ENCODE measurements at places on chromosomes 11 and 22.
A peak's percentile ranks its signal among the peaks of the same experiment; 100 is the strongest.

DNA sequence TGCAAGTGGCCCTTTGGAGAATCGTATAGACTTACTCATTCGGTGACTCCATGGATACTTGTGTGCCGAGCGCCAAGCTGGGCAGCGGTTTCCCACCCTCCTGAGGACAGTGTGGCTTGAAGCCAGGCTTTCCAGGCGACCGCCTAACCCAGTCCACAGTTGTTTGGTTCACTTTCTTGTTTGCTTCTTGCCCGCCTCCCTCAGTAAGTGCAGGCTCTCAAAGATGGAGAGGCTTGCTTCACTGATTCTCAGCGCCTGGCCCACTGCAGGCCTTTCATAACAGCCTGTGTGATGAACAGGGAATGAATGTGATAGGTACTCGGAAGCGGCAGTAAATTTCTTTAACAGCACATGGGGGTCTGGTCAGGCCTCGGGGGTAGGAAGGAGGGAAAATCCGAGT lies 11.2 kb upstream of the MDK start:
- DNase-seq, result no peak

DNA sequence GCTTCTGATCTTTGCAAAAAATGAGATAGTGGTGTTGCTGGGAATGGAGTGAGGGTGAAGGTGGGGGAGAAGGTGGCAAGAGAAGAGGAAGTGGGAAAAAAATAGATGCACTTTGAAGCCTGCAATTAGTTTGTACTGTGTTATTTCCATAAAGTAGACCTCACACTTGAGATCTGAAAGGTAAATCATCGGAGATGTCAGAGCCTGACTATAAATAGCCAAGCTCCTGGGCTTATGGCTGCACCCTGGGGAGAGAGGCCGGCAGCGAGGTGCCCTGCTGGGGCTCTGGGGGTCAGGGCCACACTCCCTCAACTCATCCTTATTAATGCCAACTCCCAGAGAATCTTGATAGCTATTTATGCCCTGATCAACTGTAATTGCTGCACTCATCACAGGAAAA lies 134.4 kb downstream of the NXPE2 start:
- DNase-seq, result no peak

DNA sequence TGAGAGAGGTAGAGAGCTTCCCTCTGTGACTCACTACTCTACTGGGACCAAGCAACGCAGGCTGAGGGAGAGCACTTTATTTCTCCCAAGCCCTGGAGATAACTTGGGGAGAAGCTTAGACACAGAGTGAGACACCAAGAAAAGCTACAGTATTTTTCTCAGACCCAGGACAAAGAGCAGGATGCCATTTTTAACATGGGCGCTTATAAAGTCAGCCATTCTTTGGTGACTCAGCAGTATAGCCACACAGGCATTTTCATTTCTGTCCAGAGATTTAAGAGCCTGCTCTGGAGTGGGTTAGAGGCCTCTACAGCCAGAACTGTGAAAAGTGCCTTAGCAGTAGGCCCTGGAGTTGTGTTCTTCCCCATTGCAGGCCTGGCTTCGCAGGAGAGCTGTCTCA lies 55.0 kb upstream of the GLYAT start:
- no peak for DNase-seq

GRCh38 chr11:133065847-133066485 lies 466.3 kb downstream of the OPCML start:
- no peak for DNase-seq

DNA sequence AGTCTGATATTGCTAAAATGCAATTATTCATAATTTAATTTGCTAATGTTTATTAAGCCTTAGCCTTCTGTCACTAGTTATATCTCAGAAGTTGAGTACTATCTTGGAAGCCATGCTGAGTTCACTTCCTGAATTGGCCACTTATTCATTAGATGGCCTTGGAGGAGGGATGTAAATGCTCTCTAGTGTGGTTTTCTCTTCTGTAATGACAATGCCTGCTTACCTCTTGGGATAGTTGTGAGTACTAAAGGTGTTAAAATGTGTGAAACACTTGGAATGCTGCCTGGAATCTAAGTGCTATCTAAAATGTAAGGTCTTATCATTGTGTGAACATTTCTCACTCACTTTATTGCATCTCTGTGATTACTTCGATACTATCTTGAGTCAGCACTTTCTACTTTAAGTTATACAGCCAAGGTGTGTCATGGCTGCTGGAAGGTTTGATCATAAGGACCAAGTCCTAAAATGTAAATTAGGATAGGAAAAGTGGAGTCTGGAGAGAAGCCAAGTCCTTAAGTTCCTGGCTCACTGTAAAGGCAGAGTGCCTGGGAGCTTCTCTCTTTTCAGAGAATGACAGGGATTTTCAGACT lies 12.4 kb downstream of the GLYATL2 start:
- DNase-seq, result no peak

DNA sequence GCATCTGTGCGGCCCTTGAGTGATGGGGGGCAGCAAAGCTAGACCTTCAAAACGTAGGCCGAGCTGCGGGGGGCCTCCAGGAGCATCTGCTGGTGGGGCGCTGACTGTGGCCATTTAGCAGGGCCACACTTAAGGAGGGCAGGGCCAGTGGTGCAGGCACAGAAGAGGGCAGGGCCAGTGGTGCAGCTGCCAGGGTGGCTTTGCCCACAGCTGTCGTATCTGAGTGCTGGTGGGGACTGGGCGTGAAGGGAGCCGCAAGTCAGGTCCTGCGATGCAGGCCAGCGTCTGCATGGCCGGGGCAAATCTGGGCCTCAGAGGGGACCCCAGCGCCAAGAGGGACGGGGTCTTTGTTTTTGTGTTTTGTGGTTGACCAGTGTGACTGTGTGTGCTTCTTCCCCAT lies 27.7 kb downstream of the RNH1 start:
- DNase-seq, result no peak

DNA sequence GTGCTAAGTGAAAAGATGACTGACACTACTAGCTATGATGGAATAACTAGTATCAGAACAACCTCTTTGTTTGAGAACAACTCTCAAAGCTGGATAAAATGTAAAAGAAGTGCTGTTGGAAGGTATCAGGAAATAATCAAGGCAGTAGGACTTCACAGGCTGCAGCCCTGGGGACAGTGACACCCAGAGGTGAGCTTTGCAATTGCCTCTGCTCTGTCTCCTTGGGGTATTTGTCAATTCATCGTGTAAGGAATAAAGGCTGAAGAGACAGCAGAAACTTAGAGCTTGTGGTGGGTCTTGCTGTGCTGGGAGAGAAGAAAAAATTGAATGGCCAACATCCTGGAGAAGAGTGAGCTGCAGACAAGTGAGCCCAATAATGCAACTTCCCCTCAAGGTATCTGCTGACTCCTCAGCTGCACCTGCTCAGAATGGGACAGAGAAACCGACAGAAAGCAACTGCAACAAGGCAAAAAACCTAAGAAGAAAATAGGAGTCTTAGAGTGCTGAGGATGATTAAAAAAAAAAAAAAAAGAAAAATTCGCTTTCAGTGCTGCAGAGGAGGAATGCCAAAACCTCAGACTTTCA lies 141.1 kb downstream of the RCN1 start:
- peak; percentile 35 for DNase-seq

DNA sequence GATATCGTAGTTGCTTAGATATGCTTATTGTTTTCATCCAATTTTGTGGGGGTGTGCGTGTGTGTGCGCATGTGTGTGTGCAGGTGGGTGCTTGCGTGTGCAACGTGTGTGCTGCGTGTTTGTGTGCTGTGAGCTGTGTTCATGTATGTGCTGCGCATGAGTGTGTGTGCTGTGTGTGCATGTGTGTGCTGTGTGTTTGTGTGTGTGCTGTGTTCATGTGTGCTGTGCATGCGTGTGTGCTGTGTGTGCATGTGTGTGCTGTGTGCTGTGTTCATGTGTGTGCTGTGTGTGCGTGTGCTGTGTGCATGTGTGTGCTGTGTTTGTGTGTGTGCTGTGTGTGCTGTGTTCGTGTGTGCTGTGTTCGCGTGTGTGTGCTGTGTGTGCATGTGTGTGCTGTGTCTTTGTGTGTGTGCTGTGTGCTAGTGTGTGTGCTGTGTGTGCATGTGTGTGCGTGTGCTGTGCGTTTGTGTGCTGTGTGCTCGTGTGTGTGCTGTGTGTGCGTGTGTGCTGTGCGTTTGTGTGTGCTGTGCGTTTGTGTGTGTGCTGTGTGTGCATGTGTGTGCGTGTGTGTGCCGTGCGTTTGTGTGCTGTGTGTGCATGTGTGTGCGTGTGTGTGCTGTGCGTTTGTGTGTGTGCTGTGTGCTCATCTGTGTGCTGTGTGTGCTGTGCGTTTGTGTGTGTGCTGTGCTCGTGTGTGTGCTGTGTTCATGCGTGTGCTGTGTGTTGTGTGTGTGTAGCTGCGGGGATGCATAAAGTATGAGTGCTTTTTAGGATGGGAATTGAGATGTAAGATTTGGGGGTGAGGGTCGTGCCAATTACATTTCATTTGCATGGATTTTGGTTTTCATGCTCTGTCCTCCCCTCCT lies 7.6 kb downstream of the IGF2 start:
- DNase-seq, result no peak

GRCh38 chr11:32225571-32226285 lies 134.9 kb downstream of the RCN1 start:
- no peak for DNase-seq

DNA sequence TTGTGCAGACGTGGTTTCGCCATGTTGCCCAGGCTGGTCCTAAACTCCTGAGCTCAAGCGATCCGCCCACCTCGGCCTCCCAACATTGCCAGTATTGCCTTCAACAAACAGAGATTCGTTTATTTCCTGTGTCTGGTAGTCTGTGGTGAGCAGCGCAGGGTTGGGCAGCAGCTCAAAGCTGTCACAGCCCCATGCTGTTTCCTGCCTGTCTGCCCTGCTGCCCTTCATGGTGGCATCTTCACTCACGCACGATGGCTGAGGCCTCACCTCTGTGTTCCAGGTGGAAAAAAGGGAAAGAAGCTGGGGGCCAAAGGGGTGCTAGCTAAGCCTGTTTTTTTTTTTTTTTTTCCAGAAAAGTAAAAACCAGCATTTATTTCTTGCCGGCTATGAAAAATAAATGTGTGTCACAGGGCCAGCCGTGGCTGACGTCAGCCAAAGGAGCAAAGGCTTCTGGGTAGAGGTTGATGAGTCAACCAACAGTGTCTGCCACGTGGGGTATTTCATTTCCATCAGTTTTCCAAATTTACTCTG lies 28.8 kb downstream of the TBC1D22A start:
- peak; percentile 58 for DNase-seq

GRCh38 chr22:45235101-45235777 lies 5.5 kb downstream of the KIAA0930 start:
- DNase-seq, result peak; percentile 45

- no peak for DNase-seq
Observed at GRCh38 chr22:30143265-30143664, 63.0 kb downstream of the HORMAD2 start.

- DNase-seq, result no peak
Observed at GRCh38 chr22:23306438-23306921, 126.2 kb downstream of the BCR start.

- DNase-seq, result no peak
Observed at GRCh38 chr11:66593650-66594049, 665 bp downstream of the CCS start.

DNA sequence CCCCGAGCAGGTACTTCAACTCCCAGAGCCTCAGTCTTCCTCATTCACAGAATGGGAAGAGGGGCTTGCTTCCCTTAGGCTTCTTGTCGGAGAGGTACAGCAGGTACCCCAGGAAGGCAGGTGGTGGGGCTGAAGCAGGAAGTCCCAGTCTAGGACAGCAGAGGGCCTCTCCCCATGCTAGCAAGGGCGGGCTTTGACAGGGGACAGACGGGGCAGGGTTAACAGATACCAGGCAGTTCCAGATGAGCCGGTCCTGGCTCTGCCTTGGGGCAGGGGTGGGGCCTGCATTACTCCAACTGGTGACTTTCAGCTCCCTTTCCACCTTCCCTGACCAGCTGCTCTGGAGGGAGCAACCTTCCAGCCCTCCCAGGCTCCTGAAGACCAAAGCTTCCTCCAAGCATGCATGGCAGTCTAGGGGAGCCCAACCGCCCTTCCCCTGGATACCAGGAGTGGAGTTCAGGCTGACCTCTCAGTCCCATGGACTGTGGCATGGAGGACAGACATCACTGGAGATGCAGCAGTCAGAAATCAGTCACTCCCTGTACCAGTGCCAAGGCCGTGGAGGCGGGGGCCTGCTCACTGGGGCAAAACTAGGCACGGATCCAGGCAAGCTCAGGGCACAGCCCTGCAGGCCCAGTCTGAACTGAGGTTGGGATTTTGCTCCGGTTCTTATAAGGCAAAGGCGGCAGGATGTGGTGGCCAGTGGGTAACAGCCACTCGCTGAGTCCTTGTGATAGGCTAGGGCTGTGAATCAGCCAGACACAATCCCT lies 60.5 kb downstream of the NAT10 start:
- no peak for DNase-seq

- DNase-seq, result no peak
Observed at GRCh38 chr11:12187399-12187798, 77.0 kb downstream of the MICAL2 start.

GRCh38 chr11:94309757-94310156 lies 5.4 kb downstream of the IZUMO1R start:
- no peak for DNase-seq

DNA sequence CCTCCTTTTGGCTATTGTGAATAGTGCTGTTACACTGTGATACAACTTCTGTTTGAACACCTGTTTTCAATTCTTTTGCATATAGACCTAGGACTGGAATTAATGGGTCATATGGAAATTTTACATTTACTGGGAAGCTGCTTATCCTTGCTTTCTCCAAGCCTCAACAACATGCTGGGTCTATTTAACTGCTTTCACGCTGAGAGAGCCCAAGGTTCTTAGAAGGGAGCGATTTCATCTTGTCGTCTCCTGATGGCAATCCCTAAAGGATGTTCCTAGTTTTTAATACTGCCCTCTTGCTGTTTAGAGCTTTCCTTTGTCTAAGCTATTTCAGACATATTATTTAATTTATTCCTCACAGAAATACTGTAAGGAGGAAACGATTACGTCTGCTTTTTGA lies 15.5 kb downstream of the IRAG1 start:
- peak; percentile 11 for DNase-seq

DNA sequence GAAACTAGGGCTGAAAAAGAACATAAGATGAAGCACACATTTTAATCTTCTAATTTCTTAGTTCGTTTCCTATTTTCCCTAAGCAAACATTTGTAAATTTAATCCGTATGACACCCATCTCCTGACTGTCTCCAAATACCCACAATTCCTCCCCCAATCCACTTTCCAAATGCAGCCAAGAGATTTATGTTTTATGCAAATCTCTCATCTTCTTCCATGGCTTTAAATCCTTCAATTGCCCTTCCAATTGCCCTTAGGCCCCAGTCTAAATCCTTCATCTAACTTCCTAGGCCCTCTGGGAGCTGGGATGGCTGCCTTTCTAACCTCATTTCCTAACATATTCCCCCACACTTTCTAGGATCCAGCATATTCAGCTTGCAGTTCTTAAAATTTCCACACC lies 18.0 kb upstream of the POU2AF1 start:
- DNase-seq, result no peak

DNA sequence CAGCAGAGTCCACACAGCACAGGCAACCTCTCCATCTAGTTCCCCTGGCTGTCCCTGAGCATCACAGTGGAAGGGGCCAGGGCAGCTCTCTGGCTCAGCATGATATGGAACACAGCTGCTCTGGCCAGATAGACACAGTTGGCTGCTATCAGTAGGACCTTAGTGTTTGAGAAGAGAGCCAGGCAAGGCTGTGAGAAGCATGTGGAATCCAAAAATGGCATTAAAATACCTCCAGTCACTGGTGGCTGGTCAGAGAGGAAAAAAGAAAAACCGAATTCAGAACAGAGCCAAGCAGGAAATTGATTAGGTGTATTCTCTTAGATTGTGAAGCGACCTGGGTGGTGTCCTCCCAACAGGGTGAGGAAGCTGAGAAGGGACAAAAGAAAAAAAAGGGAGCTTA lies 27.9 kb downstream of the SERPINH1 start:
- DNase-seq, result no peak

Data from AML-193 (cell line).